Activated T-cell treated with anti-CD3 and anti-CD28 coated beads, Interleukin-2, amount 50 U/mL, for 48 hours (primary cell): ENCODE measurements at places on chromosomes 6 and 20.

DNA sequence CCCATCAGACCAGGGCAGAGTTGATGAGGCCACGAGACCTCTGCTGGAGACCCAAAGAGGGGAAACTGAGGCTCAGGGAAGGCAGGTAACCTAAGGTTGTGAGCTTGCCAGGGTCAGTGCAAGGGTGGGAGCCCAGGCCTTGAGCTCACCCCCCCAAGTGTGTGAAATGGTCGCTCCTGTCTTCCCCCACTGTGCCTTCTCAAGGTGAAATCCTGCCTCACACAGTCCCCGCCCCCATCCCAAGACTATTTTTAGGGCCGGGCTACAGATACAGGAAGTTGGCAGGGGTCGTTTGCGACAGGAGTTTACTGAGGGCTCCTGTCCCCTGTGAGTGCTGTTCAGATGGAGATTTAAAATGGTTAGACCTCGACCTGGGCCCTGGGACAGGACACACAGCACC, 18.7 kb upstream of the GATA5 start:
- DNase-seq: no peak

DNA sequence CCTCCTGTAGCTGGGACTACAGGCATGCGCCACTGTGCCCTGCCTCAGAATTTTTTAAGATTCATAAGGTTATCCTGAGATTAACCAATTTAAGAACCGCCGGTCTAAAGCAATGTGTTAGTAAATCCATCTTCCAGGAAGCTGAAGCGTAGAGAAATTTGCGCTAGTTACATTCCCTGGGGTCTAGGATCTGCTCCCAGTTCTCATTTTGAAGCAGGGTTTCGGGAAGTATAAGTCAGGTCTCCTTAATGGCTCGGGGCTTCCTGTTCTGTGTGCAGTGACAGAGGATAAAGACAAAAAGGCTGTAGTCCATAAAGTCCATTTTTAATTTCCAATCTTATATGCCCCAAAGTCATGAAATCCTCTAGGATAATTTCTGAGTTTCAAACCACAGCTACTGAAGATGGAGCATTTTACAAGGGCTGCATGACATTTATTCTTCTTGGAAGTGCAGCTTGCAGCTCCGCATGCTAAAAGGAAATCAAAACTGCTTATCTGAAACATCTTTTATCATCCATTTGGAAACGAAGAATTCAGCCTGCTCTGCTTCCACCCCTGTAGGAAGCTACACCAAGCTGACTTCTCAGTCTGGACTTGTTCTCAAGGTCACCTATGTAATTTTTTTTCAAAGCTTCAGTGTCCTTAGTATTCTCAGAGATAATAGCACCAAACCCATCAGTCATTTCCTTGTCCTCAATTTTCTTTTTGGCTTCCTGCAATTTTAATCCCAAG, 326.1 kb downstream of the PRL start:
- DNase-seq: no peak

DNA sequence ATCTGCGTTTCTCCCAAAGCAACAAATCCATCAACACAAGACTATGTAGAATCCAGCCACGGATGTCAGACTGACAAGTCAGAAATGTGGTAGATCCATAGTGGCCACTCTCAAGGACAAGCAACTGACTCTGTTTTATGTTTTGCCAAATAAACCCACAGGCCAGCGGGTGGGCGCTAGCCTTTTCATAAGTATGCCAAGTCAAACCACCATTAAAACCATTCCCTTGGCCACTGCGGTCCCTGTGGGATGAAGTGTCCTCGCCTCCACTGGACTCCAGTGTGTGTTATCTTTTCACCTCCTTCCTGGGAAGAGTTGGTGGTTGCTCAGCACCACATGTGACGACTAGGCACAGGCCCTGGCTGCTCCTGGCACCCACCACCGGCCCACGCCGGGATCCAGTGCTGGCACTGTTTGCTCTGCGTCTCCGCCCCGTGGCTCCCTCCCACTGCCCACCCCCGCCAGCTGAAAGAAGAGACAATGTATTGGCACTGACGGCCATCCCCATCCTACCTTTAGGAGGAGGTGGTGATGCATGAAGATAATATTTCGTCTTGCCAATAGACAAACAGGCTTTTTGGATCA, 103.4 kb downstream of the FOXC1 start:
- DNase-seq: no peak

GRCh38 chr6:169738204-169738975, 13.0 kb downstream of the DYNLT2 start:
- no peak for DNase-seq

- DNase-seq: peak; percentile 98
These were observed at the start of the genes PACRG and PRKN for GRCh38 chr6:162727322-162728182. TSS of gene PACRG (plus strand) at chr6:162727974. TSS of gene PRKN (minus strand) at chr6:162727766.

DNA sequence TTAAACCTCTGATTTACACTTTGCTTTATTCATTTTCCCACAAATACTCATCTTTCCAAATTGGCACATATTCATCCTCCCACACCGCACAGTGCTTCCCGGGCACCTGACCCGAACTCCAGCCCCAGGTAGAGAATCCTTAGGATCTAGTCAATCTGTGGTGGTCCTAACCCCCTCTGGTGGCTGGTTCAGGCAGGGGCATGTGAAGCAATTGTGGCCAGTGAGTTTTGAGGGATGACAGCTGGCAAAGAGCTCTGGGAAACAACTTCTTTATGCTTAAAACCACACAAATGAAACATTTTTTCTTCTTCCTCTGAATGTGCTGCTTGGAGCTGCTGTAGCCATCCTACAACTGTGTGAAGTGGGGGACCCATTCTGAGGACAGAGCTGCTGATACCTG, 54.7 kb downstream of the ELOVL5 start:
- no peak for DNase-seq

DNA sequence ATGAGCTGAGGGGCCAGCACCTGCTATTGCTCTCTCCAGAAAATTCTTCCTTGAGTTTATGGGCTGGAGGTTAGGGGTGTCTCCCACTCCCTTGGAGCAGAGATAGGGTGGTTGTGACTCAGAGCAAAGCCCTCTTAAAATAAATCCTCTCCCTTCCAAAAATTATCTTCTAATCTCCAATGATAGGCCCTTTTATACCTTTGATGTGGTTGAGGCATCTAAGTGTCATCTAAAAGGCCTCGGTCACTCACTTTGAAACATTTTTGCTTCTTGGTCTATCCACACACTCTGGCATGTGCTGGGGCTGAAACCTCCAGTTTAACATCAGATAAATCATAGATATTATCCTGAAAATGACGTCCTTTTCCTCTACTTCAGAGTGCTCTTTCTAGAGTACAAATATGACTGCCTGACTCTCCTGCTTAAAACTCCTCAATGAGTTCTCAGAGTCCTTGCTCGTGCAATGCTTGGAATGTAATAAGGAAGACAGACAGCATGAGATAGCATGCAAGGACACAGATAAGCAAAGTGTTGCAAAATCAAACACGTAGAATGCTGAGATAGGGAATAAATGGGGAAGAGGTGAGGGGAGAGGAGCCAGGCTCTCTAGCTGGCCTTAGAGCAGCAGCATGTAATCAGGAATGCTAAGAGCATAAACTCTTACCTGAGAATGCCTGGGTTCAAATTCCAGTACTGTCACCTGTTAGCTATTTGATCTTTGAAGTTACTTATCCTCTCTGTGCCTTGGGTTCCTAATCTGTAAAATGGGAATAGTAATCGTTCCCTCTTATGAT, 374.1 kb upstream of the CITED2 start:
- no peak for DNase-seq

- DNase-seq: no peak
These were observed 14.0 kb upstream of the MRGBP start for GRCh38 chr20:62782149-62782892.

DNA sequence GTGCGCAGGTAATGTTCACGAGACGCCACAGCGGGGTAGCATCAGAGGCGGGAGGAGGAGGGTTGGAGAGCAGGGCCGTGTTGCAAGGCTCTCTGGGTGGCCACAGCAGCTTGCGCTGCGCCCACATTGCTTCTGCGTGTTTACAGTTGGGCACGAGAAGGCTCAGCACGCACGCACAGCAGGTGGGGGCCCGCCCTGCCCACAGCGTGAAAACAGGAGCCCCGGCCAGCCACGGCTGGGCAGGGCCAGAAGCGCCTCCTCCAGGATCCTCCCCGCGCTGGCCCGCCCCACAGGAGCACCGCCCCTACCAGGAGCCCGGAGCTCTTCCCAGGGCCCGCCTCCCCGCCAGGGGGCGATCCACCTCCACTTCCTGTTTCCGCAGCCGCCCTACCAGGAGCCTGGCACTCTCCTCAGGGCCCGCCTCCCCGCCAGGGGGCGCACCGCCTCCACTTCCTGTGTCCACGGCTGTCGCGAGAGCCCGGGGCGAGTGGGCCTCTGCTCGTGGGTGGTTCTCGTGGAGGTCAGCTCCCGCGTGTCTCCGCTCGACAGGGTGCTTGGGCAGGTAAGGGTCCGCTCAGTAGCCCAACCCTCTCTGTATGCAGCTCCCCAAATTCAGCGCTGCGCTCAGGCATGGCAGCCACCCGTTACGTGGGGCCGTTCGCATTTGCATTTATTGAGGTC, at the start of gene FAM50B:
Gene FAM50B (plus strand): TSS at position 449 of the 681 bp plus-strand sequence. CDS start 439 bp downstream, outside the sequence.
- peak; percentile 93 for DNase-seq

DNA sequence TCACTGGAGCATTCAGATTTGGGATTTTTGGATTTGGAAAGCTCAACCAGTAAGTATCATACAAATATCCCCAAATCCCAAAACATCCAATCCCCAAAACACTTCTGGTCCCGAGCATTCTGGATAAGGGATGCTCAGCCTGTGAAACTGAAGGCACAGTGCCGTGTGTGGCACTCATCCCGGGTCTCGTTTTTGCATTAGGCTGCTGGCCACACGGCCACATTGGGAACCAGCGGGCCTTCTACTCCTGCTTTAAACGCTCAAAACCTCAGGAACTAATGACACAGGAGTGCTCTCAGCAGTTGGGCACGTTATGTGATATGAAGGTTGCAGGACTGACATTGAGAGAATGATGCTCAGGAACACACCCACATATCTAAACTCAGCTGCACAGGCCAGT, 35.6 kb downstream of the PSMG4 start:
- DNase-seq: no peak
